ENCODE measurements at places on chromosomes 6 and 20. TPM values are rescaled to one million over a fixed set of nuclear protein-coding genes. Genes with fewer than 3 reads are reported as not detected.

- DNase-seq, result no peak
Measured at GRCh38 chr6:45882671-45883070, 133.0 kb downstream of the CLIC5 start.

DNA sequence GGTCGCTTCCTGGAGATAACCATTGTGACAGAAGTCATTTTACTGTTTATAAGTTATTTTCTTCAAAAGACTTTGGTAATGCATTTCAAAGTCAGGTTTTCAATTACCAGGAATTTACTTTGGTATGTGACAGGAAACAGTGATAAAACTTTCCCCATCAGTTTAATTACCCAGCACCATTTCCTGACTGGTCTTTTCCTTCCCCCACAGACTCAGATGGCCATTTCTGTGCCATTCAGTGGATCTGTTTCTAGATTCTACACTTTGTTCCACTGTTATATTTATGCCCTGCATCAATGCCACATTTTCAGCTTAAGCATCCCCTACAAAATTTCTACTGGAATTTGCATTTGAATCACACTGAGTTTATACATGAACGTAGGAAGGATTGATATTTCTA is 16.3 kb downstream of the RRBP1 start:
- DNase-seq, result no peak

DNA sequence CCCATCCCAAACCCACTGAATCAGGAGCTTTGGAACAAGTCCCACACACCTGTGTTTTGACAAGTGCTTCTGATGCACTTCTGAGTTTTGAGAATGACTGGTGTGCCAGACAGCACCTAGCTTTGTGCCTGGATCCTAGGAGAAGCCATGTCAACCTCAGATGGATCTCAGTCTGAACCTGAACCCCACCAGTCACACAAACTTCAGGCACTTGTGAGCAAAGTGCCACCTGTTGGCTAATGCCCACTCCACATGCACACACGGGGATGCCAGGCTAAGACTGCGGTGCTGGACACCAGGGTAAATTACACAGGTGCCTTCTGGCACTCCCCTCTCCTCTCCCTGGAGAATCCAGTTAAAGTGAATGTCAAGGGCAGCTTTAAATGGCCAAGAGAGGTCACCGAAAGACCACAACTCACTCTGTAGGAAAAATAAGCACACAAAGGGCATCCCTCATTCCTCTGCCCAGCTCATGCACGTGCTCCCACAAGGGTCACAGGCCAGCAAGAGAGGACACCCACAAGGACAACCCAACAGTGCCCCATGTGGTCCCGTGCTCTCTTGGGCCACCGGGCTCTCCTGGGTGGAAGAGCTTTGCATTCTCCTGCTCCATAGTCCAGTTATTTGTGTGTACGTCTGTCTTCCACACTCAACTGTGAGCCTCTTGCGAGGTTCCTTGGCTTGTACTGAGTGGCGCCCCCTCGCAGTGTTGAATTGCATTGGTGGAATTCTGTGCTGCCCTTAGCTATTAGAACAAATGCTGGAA is 45.6 kb downstream of the TAF8 start:
- DNase-seq, result no peak

DNA sequence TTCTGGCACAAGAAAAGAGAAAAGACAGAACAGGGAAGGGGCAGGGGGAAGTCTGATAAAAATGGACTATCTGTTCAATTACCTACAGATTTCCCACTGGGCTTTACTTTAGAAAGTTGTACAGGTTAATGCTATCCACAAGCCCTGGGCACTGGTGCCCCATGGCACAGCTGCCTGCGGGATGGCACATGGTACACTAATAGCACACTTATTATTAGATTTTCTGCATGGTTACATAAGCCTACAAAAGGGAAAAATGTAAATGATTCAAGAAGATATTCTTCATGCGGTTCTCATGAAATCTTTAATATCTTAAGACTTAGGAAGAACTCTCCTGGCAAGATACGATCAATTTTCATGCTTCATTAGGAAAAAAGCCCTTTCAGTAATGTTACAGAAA is 137.5 kb downstream of the GMPR start:
- DNase-seq, result no peak

DNA sequence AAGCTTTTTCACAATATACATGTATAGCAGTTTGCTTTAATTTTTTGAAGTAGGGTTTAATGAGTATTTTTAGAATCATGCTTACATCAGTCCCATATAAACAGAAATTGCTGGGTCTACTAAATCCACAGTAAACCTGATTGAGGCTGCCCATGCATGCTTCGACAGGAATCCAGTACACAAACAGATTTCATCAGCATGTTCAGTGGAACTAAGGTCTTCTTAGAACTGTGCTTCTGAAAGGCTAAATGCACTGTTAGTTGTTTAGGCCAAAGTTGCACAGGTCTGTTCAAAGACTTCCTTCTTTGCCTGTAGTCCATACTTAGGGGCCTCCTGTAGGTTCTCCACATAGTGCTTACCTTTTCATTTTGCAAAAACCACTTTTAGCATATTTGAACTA is 42.5 kb upstream of the THBS2 start:
- no peak for DNase-seq

Gene FOXA2
- total RNA-seq, result not detected

Gene MACROD2
- 1.3 TPM for total RNA-seq

Gene BMP5
- 5.2 TPM for total RNA-seq

Gene TFAP2A
- 0.79 TPM for total RNA-seq

Gene C4A
- total RNA-seq, result 206 TPM

Gene ZKSCAN4
- 2.3 TPM for total RNA-seq

Gene MRPL2
- 97.1 TPM for total RNA-seq

Data from left cardiac atrium (tissue), 4 donors.